A549 (cell line): ENCODE measurements at places on chromosomes 4 and X.
A peak's percentile ranks its signal among the peaks of the same experiment; 100 is the strongest.

- DNase-seq, result no peak
Observed at GRCh38 chr4:17220816-17221215, 291.1 kb downstream of the QDPR start.

DNA sequence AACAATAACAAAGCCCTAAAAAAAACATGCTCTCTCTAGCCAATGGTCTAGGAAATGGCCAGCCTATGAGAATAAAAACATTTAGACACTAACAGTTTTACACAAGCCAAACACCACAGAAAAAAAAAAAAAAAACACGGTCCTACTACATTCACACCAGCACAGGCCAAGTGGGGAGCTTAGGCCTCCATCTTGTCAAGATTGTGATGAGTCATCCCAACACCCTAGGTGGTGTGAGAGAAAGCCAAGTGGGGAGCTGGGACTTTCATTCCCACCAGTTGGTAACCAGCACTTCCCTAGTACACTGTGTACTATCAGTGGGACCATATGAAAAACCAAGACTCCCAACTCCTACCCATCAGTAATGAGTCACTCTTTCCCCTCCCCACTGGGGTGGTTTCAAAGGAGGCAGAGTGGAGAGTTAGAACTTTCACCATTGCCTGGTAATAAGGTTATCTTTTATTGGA lies 95.6 kb downstream of the ADAMTS3 start:
- no peak for DNase-seq

- DNase-seq, result no peak
Observed at GRCh38 chr4:59729321-59729720, 1470.8 kb upstream of the ADGRL3 start.

DNA sequence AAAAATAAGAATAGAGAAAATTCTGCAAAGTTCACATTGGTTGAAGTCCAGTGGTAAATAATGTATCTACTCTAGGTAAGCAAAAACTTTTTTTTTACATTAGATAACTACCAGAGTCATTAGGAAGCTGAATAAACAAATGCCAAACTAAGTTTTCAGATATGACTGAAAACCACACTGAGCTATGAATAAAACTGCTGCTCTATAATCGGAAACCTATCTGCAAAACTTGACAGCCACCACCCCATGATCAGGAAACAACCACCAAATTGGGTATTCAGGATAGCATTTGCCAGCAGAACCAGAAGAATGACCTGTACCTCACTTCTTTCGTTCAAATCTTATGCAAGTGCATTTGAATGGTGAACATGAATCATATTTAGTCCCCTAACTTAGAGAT lies 173.0 kb upstream of the TET2 start:
- DNase-seq, result no peak

DNA sequence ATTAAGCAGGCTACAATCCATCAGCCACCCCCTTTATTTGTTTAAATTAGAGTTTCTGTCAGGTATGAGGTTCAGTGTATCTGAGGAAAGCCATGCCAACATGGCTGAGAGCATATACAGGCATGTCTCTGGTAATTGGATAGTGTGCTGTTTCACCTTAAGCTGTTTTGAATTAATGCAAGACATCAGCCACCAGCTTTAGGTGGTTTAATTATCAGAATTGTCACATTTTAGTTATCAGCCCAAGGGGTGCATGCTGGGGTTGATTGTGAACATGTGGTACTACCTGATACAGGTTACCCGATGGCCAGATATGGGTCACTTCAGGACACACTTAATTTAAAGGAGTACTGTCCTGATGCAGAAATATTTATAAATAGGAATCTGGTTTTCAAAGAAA lies 353.2 kb upstream of the TENM3 start:
- DNase-seq, result no peak

GRCh38 chr4:167629272-167629671 lies 395.0 kb upstream of the SPOCK3 start:
- DNase-seq, result no peak

GRCh38 chr4:3831529-3832150 lies 65.5 kb downstream of the ADRA2C start:
- no peak for DNase-seq

DNA sequence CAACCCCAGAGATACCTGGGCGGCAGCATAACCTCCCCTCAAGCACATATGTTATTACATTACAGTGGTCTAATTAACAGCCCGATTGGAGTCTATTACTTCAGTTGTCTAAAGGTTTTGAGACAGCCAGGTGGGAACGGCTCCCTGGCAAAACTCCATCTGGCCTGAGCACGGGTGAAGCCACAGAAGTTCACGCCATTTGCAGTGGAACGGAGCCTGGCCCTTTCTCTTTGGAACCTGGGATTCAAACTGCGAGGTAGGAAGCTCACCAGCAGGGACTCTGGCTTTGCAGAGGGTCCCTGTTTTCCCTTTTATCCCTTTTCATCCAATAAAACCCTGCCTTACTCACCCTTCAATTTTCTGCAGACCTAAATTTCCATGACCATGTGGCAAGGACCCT lies 45.9 kb upstream of the NEIL3 start:
- no peak for DNase-seq

- DNase-seq, result no peak
Observed at GRCh38 chr4:128525992-128526630, 238.5 kb upstream of the PGRMC2 start.

DNA sequence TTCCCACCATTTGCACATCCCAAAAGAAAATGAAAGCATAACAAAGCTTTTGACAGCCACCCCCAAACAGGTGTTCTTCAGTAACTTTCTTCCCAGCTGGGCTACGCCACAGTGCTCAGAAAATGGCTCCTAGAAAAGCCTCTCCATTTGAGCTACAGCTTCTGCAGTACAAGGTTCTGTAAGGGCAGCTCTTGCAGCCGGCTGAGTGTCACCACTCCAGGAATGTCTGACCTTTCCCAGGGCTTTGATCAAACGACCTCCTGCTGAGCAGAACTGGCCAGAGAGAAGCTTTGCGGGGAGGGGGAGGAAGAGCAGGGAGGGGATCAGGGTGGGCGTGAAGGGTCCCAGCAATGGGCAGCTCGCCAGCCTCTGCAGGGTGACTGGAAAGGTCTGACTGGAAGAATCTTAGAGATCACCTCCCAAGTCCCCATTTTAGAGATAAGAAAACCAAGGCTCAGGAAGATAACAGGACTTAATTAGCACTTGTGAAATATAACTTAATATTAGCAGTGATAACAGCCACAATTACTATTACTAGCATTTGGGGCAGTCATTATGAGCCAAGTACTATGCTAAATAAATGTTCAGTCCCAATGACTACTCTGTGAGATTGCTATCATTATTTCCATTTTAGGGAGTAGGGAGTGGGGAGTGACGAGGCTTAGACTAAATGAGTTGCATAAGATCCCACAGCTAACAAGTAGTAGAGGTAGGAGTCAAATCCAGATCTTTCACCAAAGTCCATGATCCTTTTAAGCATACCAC lies 51.1 kb downstream of the LEF1 start:
- DNase-seq, result peak; percentile 2

DNA sequence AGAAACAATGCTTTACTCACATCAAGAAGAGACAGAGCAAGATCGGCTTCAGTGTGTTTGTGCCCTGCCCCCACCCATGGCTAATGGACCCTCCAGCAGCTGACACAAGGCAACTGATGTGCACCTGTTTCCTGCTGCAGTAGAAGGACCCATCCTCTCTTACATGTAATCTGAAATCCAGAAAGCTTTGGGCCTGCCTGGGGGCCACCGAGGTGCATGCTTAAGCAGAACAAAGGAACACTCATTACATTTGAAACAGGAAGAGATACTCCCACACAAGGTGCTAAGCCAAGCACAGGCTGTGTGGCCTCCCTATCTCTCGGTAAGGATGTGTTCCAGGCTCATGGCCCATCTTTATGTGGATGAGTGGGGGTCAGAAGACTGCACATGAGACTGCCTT lies 338.0 kb downstream of the SPOCK3 start:
- no peak for DNase-seq

DNA sequence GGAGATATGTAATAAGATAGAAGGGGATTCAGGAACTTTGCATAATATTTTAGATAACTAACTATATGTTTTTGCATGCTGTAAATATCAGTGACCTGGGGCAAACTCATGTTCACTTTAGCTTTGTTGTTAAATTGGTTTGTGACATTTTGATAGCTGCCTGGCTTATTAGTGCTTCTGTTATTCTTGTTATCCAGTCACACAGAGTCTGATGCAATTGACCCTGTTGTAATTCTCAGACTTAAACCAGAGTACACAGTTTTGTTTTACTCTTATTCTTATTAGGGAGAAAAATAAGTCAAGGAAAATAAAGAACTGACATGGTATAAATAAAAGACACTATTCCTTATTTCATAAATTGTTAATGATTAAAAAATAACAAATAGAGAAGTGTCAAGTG lies 516.7 kb upstream of the SLIT2 start:
- DNase-seq, result no peak

DNA sequence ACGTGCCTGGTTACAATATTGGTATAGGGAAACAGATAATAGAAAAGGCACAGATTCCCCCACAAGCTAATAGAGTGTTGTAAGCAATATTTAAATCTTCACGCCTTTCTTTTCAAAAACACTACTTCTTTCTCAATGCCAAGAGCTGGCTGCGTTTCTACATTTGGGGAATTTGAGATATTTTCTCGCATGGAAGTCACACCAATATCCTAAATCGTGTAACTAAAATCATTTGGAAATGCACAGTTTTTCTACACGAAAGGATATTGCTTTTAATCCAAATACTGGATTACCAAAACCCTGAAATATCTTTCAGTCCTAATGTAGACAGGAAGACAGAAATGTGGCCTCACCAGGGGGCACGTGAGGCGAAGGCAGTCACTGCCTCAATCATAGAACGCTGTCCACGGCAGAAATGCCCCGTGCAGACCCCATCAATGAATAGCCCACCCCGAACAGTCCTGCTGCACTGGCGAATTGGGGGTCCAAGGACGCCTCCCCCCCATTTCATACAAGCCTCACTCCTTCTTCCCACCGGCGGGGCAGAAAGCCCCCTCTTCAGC lies 106.6 kb downstream of the NSUN7 start:
- DNase-seq, result no peak

- no peak for DNase-seq
Observed at GRCh38 chrX:3461397-3462165, 115.1 kb upstream of the MXRA5 start.

- DNase-seq, result no peak
Observed at GRCh38 chr4:71599578-71599977, 184.3 kb downstream of the GC start.

DNA sequence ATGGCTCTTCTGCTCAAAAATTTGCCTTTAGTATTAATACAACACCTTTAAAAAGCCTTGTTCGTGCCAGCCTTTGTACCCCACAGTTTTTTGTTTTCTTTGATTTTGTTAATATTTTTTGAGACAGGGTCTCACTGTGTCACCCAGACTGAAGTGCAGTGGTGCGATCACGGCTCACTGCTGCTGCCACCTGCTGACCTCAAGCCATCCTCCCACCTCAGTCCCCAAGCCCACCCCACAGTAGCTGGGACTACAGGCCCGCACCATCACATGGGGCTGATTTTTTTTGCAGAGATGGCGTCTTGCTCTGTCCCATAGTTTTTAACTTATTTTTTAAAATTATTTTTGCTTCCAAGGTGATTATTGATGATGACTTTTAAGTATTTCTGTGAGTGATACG lies 134.0 kb downstream of the HTR2C start:
- DNase-seq, result no peak

DNA sequence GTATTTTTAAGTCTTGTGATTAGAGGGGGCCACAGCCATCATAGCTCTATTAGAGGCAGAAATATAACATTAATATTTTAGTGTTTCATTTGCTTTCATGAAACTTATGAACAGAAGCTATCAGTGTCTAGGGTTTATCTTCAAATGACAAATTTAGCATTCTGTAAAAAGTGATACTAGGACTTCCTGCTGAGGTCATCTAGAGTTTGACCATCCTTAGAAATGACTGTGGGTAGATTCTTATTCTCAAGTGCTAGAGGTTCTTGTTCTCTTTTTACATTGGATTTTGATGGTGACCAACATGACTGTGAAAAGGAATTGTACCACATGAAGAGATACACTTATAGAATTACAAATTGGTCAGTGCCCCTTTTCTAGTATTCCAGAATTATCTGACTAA lies 568.6 kb downstream of the RPA4 start:
- no peak for DNase-seq

GRCh38 chr4:182062936-182063335 lies 180.3 kb upstream of the TENM3 start:
- no peak for DNase-seq

DNA sequence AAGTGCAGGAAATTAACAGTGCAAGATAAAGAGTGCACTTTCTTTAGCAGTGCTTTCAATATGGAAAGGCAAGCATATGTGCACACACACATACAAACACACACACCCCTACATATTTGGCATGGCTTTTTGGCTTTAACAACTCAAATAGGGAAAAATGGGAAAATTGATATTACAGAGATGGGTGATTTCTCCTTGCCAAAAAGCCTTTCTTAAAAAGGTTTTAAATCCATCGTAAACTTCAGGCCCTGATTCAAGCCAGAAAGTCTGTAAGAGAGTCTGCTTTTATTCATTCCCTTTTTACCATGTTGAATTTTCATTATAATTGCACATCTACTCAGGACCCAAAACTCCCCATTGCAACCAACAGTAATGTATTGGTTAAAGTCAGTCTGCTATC lies 612.0 kb upstream of the ACTRT1 start:
- DNase-seq, result no peak

- no peak for DNase-seq
Observed at GRCh38 chr4:157012296-157012695, 40.7 kb upstream of the PDGFC start.

DNA sequence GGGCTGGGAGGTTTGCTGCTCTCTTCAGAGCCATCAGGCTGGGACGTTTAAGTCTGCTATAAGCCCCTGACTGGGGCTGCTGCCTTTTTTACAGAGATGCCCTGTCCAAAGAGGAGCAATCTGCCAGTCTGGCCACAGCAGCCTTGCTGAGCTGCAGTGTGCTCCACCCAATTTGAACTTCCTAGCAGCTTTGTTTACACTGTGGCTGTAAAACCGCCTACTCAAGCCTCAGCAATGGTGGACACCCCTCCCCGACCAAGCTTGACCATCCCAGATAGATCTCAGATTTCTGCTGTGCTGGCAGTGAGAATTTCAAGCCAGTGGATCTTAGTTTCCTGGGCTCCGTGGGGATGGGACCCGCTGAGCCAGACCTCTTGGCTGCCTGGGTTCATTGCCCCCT lies 40.7 kb downstream of the SPATA18 start:
- DNase-seq, result no peak

DNA sequence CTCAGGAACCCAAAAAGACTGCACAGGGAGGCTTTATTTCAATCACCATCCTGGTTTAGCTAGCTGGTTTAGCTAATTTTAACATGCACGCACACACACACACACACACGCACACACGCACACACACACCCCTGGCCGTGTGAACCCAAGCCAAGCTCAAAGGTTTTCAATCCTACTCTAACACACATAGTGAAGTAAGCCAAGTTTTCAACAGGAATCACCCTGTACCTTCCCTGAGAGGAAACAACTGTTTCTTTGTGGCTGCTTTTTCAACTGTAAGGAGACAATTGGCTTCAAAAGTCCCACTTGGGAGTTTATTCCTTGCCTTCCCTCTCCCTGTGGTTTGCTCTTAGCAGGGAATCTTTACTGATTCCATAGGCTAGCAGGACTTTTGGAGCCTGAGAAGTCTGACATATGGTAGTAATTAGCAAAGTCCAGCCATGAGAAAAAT lies 98.9 kb upstream of the BMP3 start:
- no peak for DNase-seq
